ENCODE measurements at places on chromosomes 5 and 9.

GRCh38 chr5:11056560-11056959 lies 295.5 kb upstream of the DAP start:
- H3K27ac ChIP-seq = no peak overlapping the region
- H3K4me3 ChIP-seq = no peak overlapping the region
- no peaks in the 10 kb centered on the region for H3K27me3 ChIP-seq

DNA sequence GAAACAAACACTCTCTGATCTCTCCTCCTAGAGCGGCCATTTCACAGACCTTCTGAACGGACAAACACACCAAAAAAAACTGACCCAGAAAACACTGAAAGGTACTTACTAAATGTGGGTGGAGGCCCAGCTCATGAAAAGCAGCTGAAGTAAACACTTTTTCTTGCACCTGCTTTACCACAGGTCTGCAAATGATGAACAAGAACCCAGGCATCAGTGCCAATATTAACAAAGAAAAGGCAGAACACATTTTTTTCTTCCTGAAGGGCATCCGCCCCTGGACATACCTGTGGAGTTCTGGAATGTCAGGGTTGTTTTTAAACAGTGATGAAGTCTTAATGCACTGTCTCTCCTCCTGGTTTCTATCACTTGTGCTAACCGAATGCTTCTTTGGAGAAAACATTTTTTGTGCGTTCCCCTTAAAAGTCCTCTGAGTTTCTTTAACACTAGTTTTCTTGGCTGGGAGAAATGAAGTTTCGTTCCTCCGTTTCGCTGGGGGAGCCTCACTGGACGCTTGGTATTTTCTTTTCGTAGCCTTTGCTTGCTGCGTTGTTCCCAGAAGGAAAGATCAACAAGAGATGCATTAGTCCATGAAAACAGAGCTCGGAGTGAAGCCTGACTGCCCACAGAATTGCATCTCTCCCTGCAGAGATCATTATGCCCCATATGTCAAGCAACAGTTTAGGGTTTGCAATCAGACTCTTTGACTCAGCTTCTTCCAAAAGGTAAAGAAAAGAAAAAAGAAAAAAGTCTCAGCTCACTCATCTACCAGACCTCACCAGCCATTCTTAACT lies 7.4 kb downstream of the DDX31 start:
- peaks cover 62% of the 10 kb centered on the region for H3K36me3 ChIP-seq
- H3K27ac ChIP-seq = no peak overlapping the region
- no peak for DNase-seq
- no peaks in the 10 kb centered on the region for H3K4me1 ChIP-seq

GRCh38 chr5:53261245-53261644 lies 151.7 kb upstream of the MOCS2 start:
- no peak overlapping the region for H3K27ac ChIP-seq
- H3K36me3 ChIP-seq = no peaks in the 10 kb centered on the region
- no peak for DNase-seq
- no peaks in the 10 kb centered on the region for H3K27me3 ChIP-seq
- H3K4me3 ChIP-seq = no peak overlapping the region

- peaks cover 8% of the 10 kb centered on the region for H3K27me3 ChIP-seq
- H3K27ac ChIP-seq = no peak overlapping the region
- no peak overlapping the region for H3K4me3 ChIP-seq
Observed at GRCh38 chr9:137173796-137174664, 2.2 kb upstream of the TMEM210 start.

- H3K27ac ChIP-seq = no peak overlapping the region
- no peak for DNase-seq
- H3K36me3 ChIP-seq = no peaks in the 10 kb centered on the region
- H3K4me3 ChIP-seq = no peak overlapping the region
Observed at GRCh38 chr5:19247302-19247701, 740.7 kb downstream of the CDH18 start.

GRCh38 chr9:114237781-114238180 lies 82.4 kb downstream of the COL27A1 start:
- no peaks in the 10 kb centered on the region for H3K4me1 ChIP-seq
- H3K27ac ChIP-seq = no peak overlapping the region
- DNase-seq = no peak
- H3K36me3 ChIP-seq = peaks cover 12% of the 10 kb centered on the region

DNA sequence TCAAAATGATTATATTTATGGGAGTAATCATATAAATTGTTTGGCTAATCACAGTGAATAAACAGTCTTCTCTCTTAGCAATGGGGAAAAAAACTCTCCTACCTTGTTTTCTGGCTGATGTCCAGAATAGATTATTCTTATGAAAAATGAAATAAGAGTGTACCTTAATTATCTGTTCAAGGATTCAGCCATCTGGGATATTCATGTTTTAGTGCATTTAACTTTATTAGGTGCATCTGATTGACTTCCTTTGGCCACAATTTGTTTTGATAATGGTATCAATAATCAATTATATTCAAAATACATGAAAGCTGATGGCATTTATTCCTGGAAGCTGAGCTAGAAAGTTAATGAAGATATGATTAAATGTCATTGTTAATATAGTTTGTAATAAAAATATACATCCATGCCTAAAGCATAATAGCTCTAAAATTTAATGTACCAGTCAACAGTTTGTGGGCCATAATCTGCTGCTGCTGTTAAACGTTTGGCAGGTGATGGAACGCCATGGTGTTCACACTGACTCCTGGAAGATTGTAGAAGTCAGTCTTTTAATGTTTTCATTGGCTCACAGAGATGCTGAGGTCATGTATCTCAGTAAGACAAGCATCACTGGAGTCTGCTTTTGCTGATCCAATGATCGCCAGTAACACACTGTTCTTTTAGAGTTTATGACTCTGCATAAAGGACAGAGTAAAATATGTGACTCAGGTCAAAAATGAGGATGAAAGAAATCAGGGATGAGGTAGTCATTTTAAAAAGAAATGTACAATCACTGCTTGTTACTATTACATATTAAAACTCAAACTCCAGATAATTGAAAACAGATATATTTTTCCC lies 105.8 kb downstream of the ISL1 start:
- H3K27ac ChIP-seq = no peak overlapping the region
- DNase-seq = no peak
- H3K27me3 ChIP-seq = no peaks in the 10 kb centered on the region

- H3K4me1 ChIP-seq = peaks cover 59% of the 10 kb centered on the region
- no peak for DNase-seq
- H3K36me3 ChIP-seq = no peaks in the 10 kb centered on the region
- peak overlapping the region; percentile 81 for H3K27ac ChIP-seq
Observed at GRCh38 chr9:108478431-108479332, 377.1 kb downstream of the ACTL7B start.

GRCh38 chr9:124098141-124098905 lies 86.8 kb downstream of the LHX2 start:
- no peaks in the 10 kb centered on the region for H3K27me3 ChIP-seq
- no peak overlapping the region for H3K4me3 ChIP-seq

DNA sequence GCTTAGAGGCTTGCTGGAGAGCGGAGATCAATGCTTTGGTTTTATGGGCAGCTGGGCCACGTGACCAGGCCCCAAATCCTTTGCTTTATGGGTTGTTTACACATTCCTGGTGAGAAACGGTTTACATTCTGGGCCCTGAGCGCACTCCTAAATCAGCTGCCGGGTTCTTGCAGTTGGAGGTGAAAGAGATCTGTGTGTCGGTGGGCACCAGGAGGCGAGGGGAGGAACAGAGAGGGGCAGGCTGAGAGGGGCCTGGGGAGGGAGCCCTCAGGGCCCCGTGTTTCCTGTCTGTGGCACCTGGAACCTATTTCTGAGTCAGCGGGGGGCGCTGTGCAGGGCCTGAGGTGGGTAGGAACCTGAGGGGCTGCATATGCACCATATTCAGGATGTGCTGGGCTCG lies 63.5 kb upstream of the HAND1 start:
- no peaks in the 10 kb centered on the region for H3K36me3 ChIP-seq
- no peaks in the 10 kb centered on the region for H3K4me1 ChIP-seq
- no peak for DNase-seq

- no peak overlapping the region for H3K27ac ChIP-seq
- H3K36me3 ChIP-seq = no peaks in the 10 kb centered on the region
- DNase-seq = no peak
- no peaks in the 10 kb centered on the region for H3K4me1 ChIP-seq
- H3K27me3 ChIP-seq = no peaks in the 10 kb centered on the region
Observed at GRCh38 chr5:117188211-117188610, 613.6 kb upstream of the SEMA6A start.

DNA sequence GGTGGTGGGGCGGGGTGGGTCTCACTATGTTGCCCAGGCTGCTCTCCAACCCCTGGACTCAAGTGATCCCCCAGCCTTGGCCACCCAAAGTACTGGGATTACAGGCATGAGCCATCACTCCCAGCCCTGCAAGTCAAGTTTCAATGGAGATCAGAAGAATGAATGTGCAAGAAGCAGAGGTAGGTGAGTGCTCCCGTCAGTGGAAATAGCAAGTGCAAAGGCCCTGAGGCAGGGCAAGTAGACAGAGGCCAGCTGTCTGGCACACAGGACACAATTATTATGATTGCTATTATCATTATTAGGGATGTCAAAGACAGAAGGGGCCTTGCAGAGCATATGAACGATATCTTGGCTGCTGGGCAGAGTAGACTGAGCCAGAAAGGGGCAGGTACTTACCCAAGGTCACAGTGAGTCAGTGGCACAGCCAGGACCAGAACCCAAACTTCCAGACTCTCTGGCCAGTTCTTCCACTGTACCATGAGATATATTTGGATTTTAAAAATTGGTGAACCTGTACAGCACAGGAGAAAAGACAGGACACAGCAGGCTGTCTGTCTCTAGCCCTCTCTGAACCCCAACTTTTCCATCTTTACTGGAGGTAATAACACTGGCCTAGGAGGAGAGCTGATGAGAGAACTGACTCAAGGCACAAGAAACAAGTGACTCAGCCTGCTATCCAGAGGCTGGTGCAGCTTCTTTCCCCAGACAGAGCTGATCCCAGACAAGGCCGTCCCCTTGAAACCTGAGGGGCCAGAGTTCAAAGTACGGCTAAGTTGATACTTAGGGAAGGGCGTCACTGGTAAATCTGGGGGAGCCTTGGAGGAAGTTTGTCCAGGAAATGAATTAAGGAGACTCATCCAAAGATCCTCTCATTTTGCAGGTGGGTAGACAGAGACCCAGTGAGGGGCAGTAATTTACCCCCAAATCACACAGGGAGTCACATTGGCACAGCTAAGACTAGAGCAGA lies 1.4 kb downstream of the HDHD3 start:
- no peaks in the 10 kb centered on the region for H3K27me3 ChIP-seq
- peaks cover 34% of the 10 kb centered on the region for H3K36me3 ChIP-seq
- DNase-seq = no peak
- H3K4me1 ChIP-seq = peaks cover 16% of the 10 kb centered on the region
- H3K27ac ChIP-seq = peak overlapping the region; percentile 89

GRCh38 chr9:91915524-91916263 lies 34.3 kb downstream of the ROR2 start:
- DNase-seq = no peak
- no peak overlapping the region for H3K4me3 ChIP-seq
- no peak overlapping the region for H3K27ac ChIP-seq
- H3K27me3 ChIP-seq = no peaks in the 10 kb centered on the region
- H3K4me1 ChIP-seq = peaks cover 13% of the 10 kb centered on the region

DNA sequence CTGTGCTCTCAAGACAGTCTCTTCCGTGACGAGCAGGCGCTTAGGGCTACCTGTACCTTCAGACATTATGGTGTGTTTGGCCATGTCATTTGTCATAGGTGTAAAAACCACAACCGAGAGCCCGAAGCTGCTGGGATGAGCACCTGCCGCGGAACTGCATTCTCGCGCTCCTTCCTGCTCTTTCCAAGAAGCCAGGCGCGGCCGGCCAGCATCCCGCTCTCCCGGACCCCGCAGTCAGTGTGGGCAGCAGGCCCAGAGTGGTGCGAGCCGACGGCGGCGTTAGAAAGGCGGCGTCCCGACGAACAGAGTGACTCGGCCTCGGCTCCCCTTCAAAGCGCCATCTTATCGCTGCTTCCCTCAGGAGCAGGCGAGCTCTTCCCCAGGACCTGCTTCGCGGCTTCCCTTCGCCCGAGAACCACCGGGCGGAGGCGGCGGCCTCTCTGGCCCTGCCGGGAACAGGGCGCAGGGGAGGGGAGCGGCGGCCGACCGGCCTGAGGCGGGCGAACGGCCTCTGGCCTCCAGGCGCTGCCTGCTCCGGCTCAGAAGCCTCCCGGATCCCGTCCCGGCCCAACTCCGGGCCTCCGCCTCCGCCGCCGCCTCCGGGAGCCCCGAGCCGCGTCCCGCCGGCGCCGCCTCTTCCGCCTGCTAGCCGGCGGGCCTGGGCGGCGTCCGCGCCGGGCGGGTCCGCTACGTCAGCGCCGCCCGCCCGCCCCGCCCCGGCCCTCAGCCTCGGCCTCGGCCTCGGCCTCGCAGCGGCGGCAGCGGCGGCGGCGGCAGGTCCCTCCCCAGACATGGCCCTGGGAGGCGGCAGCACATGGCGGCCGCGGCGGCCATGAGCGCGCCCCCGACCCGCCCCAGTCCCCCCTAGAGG lies at the start of gene FAM120A:
Gene FAM120A (plus strand): TSS at position 741 of the 871 bp plus-strand sequence. CDS start 231 bp downstream, outside the sequence.
- H3K27ac ChIP-seq = peak within 1 kb of the TSS; percentile 100
- H3K4me1 ChIP-seq = peaks cover 30% of the 10 kb centered on the region
- no peaks in the 10 kb centered on the region for H3K36me3 ChIP-seq
- H3K4me3 ChIP-seq = peak within 1 kb of the TSS; percentile 92

- no peak for DNase-seq
- H3K4me3 ChIP-seq = no peak overlapping the region
- H3K4me1 ChIP-seq = peaks cover 17% of the 10 kb centered on the region
- no peak overlapping the region for H3K27ac ChIP-seq
Observed at GRCh38 chr5:74243634-74244033, 396.9 kb downstream of the ENC1 start.

- H3K27ac ChIP-seq = no peak overlapping the region
Observed at GRCh38 chr5:56094579-56095361, 100.0 kb upstream of the IL6ST start.

DNA sequence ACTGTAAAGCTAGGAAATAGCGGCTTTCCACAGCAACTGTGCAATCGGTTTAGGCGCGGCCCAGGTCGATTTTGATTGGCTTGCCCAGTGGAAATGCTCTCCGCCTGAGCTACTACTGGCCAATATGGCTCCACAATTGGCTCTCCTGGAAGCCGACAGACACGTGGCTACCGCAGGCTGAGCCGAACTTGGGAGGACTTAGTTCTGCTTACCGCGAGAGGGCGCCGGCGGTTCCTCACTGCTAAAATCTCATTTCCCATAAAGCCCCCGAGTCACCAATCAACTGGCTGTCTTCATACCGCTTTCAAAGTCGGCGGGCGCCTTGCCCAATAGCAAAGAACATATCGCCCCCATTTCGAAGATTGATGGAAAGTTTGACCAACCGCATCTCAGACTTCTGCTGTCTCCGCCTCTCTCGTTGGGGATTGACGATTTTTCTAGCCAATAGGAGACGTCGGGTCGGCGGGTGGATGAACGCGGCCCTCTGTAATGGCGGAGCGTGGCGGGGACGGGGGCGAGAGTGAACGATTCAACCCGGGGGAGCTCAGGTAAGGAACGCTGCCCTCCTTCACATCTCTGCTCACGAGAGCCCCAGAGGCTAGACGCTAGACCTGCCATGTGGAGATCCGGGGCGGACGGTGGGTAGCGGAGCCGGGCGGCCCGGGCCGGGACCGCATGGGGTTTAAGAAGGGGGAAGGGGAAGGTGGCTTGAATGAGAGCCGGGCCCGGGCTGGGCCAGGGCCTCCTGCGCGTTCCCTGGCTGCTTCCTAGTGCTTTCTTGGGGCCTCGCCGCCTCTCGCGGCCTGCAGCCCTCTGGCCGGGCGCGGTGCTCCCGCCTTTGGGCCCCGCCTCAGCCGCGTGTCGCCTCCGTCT lies at the start of gene TCERG1:
Gene TCERG1 (plus strand): TSS at position 473 of the 873 bp plus-strand sequence. CDS start 17 bp downstream, at position 490.
- DNase-seq = peak; percentile 97
- no peaks in the 10 kb centered on the region for H3K36me3 ChIP-seq
- peak within 1 kb of the TSS; percentile 97 for H3K4me3 ChIP-seq

- H3K4me1 ChIP-seq = no peaks in the 10 kb centered on the region
- no peak for DNase-seq
- no peak overlapping the region for H3K4me3 ChIP-seq
Observed at GRCh38 chr5:23655674-23656073, 148.3 kb downstream of the PRDM9 start.
